ENCODE measurements at places on chromosomes 7 and 10.
A peak's percentile ranks its signal among the peaks of the same experiment; 100 is the strongest.

- no peak for DNase-seq
Observed at GRCh38 chr10:117391436-117392205, 16.4 kb upstream of the PDZD8 start.

- no peak for DNase-seq
Observed at GRCh38 chr7:76377186-76377918, 18.6 kb upstream of the YWHAG start.

DNA sequence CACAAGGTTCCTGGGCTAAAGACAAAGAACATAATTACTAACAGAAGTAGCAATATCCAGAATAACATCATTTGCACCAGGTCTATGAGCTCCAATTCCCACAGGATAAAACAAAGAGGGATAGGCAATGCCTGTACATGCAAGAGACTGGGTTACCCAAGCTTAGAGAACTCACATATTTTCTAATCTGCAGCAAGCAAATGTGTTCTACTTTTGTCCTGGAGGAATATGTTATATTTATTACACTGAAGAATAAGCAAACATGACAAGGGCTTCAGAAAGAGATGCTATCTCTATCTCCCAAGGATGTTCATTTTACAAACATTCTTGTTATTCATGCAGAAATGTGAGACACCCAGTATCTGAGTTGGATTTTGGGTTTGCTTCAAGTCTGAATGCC, 118.6 kb downstream of the MDFIC start:
- no peak for DNase-seq

GRCh38 chr10:126917375-126917774, 12.1 kb downstream of the DOCK1 start:
- no peak for DNase-seq

DNA sequence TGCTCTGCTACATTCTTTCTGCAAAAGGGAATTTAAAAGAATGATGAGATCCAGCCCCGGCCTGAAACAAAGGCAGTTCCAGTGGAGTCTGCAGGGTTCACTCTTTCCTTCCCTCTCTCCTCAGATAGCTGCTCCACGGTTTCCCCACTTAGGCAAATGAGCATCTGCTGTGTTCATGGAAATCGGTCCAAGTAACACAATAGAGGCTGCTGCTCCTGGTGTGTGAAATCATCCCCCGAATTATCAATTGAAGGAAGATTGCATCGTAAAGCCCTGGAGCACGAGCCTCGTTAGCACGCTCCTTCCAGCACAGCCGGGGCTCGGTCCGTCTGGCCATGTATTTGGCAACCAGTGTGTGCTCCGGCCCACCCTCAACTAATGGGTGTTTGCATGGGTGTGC, 108.3 kb upstream of the DPP6 start:
- no peak for DNase-seq

- no peak for DNase-seq
Observed at GRCh38 chr10:81019029-81019890, 481.6 kb downstream of the SH2D4B start.

DNA sequence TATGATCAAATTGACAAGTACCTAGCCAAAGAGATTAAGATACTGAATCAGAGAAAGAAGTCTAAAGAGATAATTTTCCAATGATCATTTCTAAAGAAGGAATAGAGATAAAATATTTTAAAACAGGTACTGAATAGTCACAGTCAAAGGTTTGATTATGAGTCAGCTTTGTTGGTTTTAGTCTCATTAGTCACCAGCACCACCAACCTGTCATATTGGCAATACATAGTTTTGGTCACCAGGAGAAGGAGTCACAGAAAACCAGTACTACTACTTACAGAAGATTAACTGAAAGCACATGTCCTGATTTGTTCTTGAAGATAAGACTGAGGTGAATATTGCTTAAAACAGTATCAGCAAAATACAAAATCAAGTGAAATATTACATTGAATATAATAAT, 34.6 kb downstream of the ZEB1 start:
- DNase-seq: no peak

- DNase-seq: no peak
Observed at GRCh38 chr7:112001091-112001826, 204.9 kb downstream of the DOCK4 start.

DNA sequence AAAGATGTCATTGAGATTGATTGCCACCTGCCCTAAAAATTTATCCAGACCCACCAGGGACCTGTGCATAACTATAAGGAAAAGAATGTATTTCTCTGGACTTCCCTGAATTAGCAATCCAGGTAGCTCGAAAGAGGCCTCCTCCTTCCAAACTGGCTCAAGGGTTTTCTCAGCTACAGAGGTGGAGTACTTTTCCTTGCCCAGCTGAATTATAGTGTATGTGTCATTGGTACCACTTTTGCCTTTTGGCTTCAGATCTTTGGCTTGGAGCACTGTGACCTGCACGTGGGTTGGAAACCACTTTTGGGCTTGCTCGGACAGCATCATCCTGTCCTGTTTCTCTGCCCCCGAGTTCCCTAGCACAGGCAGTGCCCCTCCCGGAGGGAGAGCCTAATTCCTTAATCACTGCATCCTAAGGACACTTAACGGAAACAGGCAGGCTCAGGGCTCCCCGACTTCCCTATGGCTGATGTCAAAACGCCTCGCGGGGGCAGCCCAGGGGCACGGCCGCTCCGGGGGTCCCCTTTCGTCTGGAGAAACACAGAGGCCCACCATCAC, 825 bp downstream of the RAB11FIP2 start:
- peak; percentile 66 for DNase-seq

- DNase-seq: no peak
Observed at GRCh38 chr7:22417349-22417748, 60.4 kb upstream of the RAPGEF5 start.

- no peak for DNase-seq
Observed at GRCh38 chr10:110311357-110311949, 6.7 kb upstream of the SMNDC1 start.

- no peak for DNase-seq
Observed at GRCh38 chr7:23893176-23893941, 183.3 kb downstream of the STK31 start.

- no peak for DNase-seq
Observed at GRCh38 chr7:50826371-50827172, 43.9 kb upstream of the GRB10 start.

DNA sequence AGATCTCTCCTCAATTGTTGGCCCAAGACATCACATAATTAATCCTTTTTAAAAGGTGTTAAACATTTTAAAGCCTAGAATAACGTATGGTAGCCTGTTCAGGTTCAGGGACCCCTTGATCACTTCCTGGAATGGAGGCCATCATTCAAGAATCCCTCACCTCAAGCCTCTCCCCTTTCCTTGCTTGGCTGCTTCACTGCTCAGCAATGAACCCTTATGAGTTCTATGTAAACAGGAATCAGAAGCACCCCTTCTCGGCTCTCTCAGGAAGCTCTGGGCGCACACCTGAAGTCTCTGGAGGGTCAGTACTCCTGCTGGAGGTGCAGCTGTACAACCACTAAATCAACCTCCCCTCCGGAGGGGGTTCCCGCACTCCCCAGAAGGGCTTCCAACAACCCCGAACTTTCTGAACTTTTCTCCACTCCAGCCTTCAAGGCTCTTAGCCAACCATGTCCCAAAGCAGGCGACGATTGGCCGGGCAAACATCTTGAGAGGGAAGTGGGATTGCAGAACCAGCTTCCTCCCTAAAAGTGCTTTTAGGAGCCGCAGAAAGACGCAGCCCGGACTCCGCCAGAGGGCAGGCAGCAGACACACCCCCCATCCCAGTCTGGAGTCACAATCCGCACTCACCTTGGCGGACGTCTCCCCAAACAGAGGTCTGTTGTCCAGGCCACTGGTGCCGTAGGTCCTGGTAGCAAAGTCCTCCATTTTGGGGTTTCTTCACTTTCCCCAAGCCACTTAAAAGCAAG, 562 bp downstream of the TMEM243 start:
- DNase-seq: peak; percentile 82

DNA sequence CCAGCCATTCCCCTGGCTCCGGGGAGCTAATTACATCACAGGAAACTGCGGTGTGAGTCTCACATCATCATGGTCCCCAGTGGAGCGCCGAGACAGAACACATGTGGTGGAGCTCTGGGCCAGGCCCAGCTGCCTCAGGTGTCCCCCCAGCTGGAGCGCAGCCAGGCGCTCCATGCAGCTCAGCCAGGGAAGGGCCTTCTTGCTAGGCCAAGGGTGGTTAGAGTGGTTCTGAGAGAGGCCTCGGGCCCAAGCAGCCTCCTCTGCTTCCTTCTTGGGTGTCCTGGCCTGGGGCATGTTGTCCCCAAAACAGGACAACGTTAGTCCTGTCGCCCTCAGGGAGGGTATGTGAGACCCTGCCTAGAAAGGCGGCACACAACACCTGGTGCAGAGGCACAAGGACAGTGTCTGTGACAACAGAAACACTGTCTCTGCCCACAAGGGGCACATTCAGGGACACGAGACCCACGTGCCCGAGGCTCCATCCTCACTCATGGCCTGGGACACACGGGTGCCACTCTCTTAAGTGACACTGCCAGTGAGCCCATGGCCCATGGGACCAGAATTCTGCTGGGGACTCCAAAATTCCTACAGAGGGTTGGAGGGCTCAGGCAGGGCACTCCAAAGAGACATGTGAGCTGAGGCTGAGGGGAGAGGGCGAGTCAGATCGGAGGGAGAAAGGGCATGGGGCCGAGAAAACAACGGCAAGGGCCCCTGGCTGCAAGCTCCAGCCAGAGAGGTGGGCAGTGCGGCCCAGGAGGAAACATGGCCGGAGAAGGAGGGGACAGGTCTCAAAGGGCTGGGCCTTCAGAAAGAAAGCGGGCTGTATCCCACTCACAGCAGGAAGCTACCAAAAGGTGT, 37.0 kb upstream of the RET start:
- no peak for DNase-seq

DNA sequence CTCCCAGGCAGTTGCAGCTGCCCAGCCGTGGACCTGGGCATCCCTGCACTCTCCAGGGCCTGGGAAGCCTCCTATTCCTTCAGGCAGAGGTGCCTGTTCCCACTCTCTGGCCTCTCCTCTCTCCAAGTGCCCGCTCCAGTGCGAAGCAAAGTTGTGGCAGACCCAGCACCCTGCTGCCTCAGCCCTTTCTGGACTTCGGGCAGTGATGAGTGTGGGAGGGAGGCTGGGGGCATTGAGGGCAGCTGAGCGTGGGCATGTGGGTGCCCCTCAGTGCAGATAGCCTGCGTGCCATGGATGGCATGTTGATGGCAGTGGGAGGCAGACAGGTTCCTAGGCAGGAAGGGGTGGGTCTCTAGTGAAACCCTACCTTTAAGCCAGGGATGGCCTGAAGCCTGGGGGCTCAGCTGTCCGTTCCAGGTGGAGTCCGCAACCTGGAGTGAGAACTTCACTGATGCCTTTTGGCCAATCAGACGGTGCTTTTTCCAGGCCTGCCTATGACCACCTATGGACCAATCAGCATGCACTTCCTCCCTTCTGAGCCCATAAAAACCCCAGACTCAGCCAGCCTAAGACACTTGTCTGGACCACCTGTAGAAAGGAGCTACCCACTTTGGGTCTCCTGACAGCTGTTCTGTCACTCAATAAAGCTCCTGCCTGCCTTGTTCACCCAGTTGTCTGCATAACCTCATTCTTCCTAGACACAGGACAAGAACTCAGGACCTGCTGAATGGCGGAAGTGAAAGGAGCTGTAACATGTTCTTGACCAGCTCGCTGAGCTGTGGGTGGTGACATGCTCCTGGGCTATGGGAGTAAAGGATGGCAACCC, 26.1 kb downstream of the SVIL start:
- no peak for DNase-seq

DNA sequence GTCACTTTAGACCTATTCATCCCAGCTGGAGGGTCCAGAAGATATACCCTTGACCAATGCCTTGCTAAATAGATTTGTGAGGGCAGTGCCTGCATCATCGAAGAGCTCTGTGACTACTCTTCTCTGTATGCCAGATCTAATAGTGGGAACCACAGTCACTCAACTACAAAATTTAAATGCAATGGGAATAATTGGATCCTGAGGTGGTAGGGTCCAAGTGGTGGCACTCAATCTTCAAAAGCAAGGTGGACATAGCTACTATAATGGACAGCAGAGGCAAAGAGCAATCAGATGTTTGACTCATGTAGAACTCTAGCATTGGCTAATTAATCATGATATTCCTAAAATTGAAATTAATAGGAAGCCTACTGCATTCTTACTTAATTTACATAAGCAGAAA, 554.3 kb upstream of the GRM3 start:
- DNase-seq: no peak

DNA sequence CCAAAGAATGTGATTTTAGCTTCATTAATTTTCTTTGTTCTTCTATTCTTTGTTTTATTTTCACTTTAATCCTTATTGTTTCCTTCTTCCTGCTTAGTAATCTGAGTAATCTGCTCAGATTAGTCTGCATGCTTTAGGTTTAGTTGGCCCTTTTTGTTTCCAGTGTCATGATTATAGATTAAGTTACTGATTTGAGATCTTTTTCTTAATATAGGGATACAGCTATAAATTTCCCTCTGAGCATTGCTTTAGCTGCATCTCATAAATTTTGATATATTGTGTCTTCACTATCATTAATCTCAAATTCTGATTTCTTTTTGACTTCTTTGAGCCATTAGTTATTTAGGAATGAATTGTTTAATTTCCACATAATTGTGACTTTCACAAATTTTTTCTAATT, 6.2 kb downstream of the NET1 start:
- DNase-seq: no peak

- DNase-seq: no peak
Observed at GRCh38 chr7:135710417-135711138, 17.4 kb downstream of the SLC13A4 start.

DNA sequence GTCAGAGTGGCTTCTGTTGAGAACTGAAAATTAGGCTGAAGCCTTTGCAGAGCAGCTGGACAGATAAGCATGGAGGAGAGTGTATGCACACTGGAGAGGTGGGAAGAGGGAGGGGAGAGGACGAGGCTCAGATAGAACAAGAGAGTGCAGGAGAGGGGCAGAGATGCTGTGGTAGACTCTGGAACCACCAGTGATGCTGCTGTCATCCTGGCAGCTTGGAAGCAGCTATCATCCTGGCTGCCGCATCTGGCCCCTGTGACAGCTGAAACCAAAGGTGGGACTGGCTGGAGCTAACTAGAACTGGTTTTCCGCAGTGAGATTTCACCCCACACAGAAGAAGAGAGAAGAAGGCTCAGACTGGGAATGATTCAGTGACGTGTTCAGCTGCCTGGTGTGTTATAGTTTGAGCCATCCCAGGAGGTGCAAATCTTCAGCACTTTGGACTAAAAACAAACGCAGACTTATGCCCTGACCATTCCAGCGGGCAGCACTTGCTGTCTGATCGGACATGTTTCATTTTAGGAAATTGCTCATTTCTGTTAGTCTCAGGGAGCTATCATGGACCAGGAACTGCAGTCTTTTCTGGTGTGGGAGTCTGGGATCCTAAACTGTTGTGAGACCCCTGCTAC, 38.4 kb downstream of the EEPD1 start:
- no peak for DNase-seq

GRCh38 chr10:80504897-80505465, 32.7 kb upstream of the SH2D4B start:
- peak; percentile 48 for DNase-seq

GRCh38 chr10:63696205-63696604, 175.0 kb downstream of the REEP3 start:
- no peak for DNase-seq

DNA sequence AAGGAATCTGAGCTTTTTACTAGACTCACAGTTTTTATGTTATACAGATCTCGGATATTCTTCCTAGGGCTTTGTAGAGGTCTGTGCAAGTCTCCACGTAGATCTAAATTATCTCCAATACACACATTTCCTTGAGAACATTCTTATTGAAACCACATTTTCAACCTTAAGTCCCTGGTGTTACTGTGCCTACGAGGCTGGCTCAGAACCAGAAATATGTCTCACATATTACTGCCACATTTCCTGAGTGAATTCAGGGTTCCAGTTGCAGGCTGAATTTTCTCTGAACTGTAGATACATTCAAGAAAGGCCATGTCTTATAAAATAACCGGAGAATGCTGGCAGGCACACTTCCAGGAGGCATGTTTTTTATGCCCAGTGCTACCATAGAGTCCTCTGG, 46.5 kb downstream of the INHBA start:
- DNase-seq: no peak
